ENCODE measurements at places on chromosomes 2 and 18.

- DNase-seq: no peak
Observed at GRCh38 chr2:240344904-240345303, 90.6 kb upstream of the GPC1 start.

GRCh38 chr2:206031162-206031784, 54.7 kb downstream of the INO80D start:
- DNase-seq: no peak

DNA sequence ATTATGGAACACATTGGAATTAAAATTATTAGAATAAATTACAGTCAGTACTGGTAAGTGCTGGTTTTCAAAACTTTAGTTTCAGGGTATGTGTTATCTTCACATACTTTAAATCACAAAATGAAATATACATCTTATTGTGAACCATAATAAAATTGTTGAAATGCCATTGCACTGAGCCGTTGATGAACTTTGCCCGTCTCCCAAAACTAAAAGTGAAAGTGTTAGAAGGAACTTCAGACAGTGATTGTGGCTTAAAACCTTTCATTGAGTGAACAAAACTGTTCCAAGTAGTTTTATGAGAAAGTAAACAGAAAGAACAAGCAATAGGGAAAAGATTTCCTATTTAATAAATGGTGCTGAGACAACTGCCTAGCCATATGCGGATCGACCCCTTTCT, 811.6 kb downstream of the PLCL1 start:
- no peak for DNase-seq

DNA sequence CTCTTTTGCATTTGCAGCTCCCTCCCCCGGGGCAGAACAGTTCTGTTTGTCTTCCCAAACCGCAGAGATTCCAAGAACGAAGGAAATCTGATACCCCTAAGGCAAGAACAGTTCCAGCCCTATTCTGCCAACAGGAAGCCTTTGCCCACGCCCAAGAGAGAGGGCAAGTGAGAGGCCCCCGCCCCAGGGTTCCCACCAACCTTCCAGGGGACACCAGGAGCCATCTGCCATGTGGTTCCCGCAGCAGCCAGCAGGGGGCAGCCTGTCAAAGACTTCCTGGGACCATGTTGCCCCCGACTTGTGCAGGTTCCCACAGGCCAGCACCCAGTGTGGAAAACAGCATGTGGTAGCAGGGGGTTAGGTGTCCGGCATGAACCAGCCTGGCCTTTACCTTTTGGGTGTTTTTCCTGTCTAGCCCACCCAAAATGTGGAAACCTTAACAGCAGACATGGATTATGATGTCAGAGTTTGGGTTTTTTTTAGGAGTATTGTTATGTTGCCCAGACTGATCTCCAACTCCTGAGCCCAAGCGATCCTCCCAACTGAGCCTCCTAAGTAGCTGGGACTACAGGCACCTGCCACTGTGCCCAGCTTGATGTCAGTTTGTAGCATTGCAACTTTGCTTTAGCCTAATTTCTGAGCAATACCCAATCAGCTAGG, 21.7 kb upstream of the EFHD1 start:
- peak; percentile 33 for DNase-seq

- DNase-seq: no peak
Observed at GRCh38 chr18:35022426-35023001, 18.7 kb upstream of the MAPRE2 start.

GRCh38 chr2:39546937-39547336, 109.9 kb upstream of the MAP4K3 start:
- DNase-seq: no peak

DNA sequence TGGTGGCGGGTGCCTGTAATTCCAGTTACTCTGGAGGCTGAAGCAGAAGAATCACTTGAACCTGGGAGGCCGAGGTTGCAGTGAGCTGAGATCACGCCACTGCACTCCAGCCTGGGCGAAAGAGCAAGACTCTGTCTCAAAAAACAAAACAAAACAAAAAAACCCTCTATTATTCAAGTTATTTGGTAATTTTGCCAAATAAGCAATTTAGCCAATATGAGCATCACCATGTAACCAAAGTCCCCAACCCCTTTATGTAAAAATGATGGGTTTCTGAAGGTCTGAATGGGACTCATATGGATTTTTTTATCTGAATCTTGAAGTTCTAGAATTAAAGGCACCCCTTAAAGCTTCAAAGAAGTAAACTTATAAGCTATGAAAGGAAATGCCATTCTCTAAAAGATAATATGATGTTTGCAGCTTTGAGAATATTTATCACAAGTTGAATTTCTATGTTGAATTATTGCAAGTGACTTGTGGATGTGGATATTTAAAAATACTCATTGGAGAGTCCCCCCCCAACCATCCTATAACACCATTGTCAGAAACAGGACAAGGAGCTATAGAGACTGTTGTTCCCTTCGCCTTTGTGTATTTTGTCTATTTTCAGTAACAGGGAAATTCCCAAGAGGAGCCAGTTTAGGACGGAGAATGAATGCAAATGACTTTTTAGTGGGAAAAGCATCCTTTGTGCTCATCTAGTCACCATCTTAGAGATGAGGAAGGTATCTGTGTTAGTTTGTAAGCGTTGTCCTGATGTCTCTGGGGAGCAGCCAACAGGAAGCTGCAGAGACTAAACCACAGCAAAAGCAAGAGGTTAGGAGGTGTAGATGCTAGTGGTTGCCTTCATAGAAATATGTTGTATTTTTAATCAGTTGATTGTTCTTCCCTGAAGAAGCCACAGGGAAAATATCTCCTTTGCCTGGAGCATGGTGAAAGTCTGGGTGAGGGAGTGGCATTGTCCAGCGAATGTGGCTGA, 68.3 kb downstream of the TET3 start:
- DNase-seq: no peak

- peak; percentile 74 for DNase-seq
Observed at GRCh38 chr2:241844066-241844728, 14.5 kb downstream of the PDCD1 start.

- no peak for DNase-seq
Observed at GRCh38 chr2:216554286-216554685, 55.6 kb downstream of the RPL37A start.

DNA sequence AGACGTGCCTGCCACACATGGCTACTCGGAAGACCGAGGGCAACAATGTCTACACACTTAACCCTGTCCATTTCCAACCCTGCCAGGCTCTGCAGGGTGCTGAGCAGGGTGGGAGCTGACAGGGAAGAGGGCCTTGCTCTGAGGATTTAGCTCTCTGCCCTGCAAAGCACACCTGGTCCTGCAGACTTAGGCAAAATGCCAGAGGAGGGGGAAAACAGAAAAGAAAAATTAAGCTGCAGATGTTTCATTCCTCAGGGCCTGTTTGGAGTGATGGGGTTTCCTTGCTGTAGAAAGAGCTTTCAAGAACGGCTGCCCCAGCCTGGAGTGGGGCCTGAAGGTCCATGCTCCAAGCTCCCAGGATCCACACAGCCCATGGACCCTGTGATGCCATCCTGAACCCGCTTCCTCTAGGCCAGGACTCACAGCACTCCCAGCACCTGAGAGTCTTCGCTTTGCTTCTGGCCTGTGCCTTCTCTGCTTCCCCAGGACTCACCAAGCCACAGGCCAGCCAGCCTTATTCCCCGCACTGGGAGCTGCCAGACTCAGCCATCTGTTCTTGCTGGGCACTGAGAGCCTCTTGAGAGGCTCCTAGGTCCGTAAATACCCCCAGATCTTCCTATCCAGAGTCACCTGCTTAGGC, 9.1 kb upstream of the TEX51 start:
- no peak for DNase-seq

GRCh38 chr2:182650704-182651103, 65.4 kb upstream of the DNAJC10 start:
- no peak for DNase-seq

- DNase-seq: no peak
Observed at GRCh38 chr2:129891341-129892320, 87.8 kb upstream of the RAB6C start.

DNA sequence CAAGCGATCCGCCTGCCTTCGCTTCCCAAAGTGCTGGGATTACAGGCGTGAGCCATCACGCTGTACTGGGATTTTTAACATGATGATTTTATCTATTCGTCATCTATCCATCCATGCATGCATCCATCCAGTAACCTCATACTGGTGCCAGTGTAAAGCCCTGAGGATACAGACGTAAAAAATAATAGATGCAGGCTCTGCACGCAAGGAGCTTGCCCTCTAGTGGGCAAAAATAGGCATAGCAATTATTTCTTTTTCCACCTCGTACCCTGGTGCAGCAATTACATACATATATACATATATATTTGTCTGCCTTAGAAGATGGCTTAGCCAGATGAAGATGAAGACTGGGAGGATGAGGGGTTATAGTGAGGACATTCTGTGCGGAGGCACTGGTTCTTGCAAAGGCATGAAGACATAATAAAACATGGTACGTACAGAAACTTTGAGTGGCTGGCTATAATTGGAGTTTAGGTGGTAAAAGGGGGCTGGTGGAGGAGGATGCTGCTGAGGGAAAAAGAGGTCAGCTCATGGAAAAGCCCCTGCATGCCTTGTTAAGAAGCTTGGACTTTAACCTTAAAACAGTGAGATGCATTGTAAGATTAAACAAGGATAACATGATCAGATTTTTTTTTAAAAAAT, 19.6 kb upstream of the RPIA start:
- no peak for DNase-seq

DNA sequence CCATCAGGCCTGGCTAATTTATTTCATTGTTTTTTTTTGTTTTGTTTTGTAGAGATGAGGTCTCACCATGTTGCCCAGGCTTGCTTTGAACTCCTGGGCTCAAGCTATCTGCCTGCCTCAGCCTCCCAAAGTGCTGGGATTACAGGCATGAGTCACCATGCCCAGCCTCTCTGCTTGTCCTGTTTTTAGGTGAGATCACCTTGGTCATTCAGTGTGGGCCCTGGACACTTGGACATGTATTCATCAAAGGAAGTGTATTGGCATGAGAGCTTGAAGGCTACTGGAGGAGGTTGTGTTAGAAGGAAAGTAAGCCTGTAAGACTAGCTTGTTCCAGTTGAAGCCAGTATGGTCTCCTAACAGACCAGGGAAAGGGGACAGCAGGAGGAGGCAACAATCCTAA, 229.2 kb upstream of the RGPD4 start:
- no peak for DNase-seq

- DNase-seq: no peak
Observed at GRCh38 chr2:43144263-43144662, 82.1 kb downstream of the ZFP36L2 start.

- no peak for DNase-seq
Observed at GRCh38 chr2:169716938-169717690, 16.5 kb upstream of the KLHL23 start.

DNA sequence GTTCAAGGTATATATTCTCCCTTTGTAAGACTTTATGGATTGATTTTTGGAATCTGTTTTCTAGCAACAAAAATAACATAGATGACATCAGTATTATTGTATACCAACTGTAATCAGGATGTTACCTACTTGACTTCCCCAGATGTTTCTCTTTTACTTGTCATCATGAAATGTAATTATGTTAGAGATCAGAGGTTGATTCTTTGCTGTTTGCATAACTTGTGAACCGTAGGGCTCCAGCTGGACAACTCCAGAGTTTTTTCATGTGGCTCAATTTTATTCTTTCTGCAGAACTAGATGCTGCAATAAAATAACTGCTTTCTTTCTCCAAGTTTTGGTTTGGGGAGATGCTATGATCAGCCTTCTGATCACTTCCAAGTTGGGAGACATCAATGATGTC, 58.1 kb downstream of the SPOPL start:
- DNase-seq: no peak

DNA sequence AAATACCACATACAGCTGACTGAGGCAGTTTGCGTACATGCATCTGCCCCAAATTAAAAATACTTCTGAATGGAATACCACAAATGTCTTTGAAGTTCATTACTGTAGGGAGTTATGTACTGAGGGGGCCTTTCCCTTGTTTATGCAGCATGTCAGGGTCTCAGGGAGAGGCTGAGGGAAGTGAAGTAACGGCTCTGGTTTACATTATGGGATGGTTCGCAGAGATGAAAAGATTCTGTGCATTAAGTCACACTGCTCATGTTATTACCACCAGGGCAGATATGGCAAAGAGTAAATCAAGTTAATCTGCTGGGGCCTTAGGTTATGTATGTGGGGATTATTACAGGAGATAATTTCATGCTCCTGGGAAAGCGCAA, 385.9 kb upstream of the RND3 start:
- DNase-seq: no peak

DNA sequence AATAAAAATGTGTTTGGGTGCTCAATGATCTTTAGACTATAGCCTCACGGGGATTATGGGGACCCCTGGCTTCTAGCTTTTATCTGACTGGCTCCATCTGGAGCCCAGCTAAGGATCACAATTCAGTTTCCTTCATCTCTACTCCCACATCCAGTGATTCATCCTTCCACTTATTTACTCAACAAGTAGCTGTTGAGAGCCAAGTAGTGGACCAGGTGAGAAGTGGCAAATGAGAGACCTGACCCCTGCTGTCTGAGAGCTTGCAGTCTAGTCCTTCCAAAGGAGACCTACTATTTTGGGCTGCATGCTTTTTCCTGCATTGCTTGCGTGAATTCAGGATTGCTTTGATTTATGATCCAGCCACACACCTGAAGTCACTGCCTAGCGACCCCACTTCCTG, 10.7 kb upstream of the DSG3 start:
- DNase-seq: no peak

GRCh38 chr2:136361521-136361920, 243.6 kb upstream of the CXCR4 start:
- no peak for DNase-seq

DNA sequence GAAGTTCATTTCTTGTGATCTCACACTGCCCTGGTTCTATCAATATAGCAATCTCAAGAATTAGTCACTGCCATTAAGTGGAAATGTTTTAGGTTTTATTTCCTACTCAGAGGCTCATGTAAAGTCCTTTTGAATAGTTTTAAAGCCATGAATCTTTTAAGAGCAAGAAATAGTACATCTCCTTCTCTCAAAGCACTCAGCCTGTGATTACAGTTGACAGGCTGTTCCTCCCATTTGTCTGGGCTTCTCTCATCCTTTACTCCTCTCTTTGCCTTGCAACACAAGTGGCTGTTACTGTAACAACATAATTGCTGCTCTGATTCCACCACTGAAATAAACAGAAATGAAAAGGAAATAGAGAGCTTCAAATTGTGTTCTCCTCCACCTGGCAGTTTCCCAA, 18.4 kb downstream of the GRP start:
- no peak for DNase-seq

DNA sequence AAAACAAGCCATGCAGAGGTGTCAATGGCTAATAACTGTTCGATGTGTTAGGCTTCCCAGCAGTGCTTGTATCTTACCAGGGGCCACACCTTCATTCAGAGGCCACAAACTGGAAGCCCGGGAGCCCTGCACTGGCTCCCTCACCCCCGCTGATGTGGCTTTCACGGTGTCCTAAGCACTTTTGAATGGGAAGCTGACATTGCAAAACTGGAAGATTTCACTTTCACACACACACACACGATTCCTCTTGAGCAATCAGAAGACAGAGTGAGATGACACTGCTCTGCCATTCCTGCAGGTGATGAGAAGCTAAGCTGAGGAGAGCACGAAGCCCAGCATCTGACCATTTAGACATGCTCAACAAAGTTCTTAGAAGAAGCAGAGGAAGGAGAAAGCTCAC, 8.6 kb upstream of the ZNF407 start:
- no peak for DNase-seq

DNA sequence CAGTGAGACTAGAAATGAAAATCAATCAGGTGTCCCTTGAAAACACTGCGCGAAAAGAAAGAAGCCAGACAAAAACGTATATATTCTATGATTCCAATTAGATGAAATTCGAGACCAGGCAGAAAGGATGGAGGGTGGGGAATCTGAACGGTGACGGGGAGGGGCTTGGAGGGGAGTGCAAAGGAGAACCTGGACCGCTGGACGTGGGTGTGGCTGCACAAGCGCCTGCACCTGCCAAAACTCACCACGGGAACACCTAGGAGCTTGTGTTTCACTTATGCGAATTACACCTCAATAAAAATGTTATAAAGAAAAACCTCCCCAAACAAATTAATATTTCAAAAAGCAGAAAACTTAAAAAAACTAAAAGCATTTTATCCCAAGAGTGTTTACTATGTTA, 21.9 kb downstream of the THAP4 start:
- no peak for DNase-seq
